ENCODE measurements at places on chromosomes 16 and 17.
A peak's percentile ranks its signal among the peaks of the same experiment; 100 is the strongest.

DNA sequence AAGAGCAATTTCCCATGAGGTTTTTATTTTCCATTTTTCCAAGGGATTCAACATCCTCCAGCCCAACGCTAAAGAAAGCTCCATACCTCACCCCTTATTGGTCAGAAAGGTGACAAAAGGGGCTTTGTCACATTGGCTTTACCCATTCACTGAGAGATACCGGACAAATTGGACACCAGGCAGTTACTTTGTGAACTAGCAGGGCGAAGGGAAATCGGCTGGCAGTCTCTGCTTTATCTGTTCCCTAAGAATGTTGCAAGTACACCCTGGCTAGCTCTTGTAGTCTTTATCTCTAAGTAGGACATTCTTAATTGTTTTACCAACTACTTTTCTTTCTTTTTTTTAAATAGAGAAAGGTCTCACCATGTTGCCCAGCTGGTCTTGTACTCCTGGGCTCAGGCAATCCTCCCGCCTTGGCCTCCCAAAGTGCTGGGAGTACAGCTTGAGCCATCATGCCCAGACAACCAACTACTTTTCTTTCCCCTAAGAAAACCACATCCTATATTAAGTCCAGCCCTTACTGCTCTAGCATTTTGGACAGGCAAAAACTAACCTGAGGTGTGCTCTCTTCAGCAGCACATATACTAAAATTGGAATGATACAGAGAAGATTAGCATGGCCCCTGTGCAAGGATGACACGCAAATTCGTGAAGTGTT is 16.8 kb downstream of the PRPSAP1 start:
- DNase-seq: no peak

- DNase-seq: no peak
These were observed 729 bp downstream of the ADORA2B start for GRCh38 chr17:15945527-15946191.

DNA sequence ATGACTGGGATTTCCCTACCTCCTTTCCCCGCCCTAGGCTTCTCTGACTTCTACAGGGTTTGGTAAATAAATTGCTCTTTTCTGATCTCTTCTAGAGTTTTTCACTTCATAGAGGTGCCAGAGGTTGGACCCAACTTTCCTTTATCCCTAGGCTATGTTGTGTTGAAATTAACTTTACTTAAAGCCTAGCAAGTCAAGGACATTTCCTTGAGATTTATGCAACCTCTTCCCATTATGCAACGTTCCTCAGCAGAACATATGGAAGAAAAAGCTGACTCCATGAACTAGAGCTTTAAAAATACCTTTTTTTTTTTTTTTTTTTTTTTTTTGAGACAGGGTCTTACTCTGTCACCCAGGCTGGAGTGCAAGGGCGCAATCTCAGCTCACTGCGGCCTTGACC is 15.5 kb downstream of the MPO start:
- DNase-seq: no peak

- no peak for DNase-seq
These were observed 332.8 kb downstream of the TMEM114 start for GRCh38 chr16:8257561-8257960.

- no peak for DNase-seq
These were observed 6.9 kb downstream of the PLLP start for GRCh38 chr16:57277586-57277985.

DNA sequence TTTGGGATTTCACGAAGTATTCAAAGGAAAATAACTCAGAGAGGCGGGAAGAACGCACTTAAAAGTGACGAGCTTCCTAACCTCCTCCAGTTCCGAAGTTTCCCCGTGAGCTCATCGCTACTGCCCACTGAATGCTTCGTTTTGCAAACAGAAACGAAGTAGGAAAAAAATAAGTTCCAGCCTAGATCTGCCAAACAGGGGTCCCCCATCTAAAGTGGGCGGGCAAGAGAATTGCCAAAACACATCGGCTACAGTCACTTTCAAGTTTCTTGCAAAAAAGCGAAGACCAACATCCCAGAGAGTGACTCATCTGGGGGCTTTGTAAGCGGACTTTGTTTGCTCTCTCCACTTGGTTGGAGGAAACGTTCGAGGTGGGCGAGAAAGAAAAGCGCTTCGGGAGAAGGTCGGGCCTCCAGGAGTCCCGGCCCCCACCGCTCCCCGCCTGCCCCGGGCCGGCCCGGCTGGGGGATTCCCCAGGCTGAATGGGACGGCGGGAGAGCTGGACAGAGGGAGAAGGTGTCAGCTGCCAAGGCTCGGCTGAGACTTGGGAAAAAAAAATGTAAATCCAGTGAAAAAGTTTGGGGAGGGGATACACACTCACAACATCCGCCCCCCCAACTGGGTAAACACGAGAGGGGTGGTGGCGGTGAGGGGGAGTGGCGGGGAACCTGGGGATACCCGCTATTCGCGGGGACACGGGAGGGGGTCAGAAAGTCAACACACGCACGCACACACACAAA is 1.0 kb downstream of the VEZF1 start:
- DNase-seq: peak; percentile 55

Data from Caco-2 (cell line).